CD4-positive, alpha-beta memory T cell (primary cell): ENCODE measurements at places on chromosomes 3 and 15. TPM values are rescaled to one million over a fixed set of nuclear protein-coding genes. Genes with fewer than 3 reads are reported as not detected.

CACNA1D gene
- not detected for total RNA-seq

GRCh38 chr15:95405447-95405846, 925.1 kb upstream of the NR2F2 start:
- H3K27ac ChIP-seq = no peak overlapping the region
- H3K4me1 ChIP-seq = no peaks in the 10 kb centered on the region
- H3K27me3 ChIP-seq = no peaks in the 10 kb centered on the region
- DNase-seq = no peak
- H3K36me3 ChIP-seq = no peaks in the 10 kb centered on the region

GRCh38 chr3:135994708-135995337, 29.3 kb downstream of the PPP2R3A start:
- no peaks in the 10 kb centered on the region for H3K4me1 ChIP-seq
- no peak overlapping the region for H3K4me3 ChIP-seq
- H3K27me3 ChIP-seq = no peaks in the 10 kb centered on the region
- no peak overlapping the region for H3K27ac ChIP-seq

IL12A gene
- total RNA-seq = 0.44 TPM

DNA sequence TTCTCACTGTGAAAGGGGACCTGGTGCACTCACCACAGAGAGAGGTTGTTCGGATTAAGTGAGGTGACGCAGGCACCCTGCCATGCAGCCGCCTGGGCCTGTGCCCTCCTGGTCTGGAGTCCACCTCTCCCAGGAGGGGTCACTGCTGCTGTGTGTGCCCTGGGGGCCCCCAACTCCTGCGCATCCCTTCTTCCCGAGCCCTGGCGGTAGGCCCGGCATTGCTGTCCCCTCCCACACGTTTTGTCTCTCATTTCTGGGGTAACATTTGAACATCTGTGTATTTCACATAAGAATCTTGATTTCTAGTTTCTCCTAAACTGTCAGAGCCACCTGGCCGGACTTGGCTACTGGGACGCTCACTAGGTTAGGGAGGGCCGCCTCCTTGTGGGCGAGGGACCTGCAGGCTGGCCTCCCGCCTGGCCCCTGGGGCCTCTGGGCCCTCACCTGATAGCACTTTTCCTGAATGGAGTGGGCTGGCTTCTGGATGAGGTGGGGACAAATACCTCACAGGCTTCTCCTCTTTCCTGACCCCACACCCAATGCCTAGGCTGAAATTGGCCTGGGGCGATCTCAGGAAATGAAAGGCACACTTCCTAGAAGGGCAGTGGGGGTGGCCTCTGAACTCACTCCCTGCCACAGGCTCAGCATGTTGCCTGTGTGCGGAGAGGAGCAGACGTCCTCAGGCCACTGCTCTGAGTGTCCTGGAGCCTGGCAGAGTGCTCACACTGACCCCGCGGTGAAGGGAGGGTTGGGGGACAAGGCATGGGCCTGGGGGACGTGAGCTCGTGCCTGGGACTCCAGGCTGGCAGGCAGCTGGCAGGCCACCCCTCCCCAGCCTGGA, 104.2 kb upstream of the PRR23E start:
- H3K27me3 ChIP-seq = no peaks in the 10 kb centered on the region
- H3K27ac ChIP-seq = no peak overlapping the region
- no peaks in the 10 kb centered on the region for H3K4me1 ChIP-seq

GRCh38 chr3:64741341-64741740, 53.5 kb upstream of the ADAMTS9 start:
- H3K27me3 ChIP-seq = no peaks in the 10 kb centered on the region
- H3K4me1 ChIP-seq = no peaks in the 10 kb centered on the region
- no peak for DNase-seq
- no peak overlapping the region for H3K4me3 ChIP-seq
- no peak overlapping the region for H3K27ac ChIP-seq

GABRG3 gene
- total RNA-seq = not detected

GRCh38 chr3:73056014-73056844, 5.2 kb upstream of the EBLN2 start:
- H3K27ac ChIP-seq = no peak overlapping the region
- H3K4me3 ChIP-seq = no peak overlapping the region
- H3K4me1 ChIP-seq = peaks cover 9% of the 10 kb centered on the region
- H3K36me3 ChIP-seq = no peaks in the 10 kb centered on the region
